ENCODE measurements at places on chromosomes 1 and 21. TPM values are rescaled to one million over a fixed set of nuclear protein-coding genes. Genes with fewer than 3 reads are reported as not detected.

The AXDND1 gene
- 0.22 TPM for total RNA-seq

The BATF3 gene
- total RNA-seq: 0.75 TPM

The RAB25 gene
- total RNA-seq: not detected

The CRABP2 gene
- 17.0 TPM for total RNA-seq

The C1orf185 gene
- total RNA-seq: not detected

The VWA1 gene
- total RNA-seq: 5.1 TPM

The CCDC185 gene
- not detected for total RNA-seq

The RAB13 gene
- total RNA-seq: 70.1 TPM

The A3GALT2 gene
- not detected for total RNA-seq
